ENCODE measurements at places on chromosomes 6 and 20.

GRCh38 chr20:63073738-63074065 is 66.9 kb upstream of the BHLHE23 start:
- no peak for DNase-seq

- no peak for DNase-seq
These were observed 208.6 kb upstream of the RNF217 start for GRCh38 chr6:124753562-124754105.

DNA sequence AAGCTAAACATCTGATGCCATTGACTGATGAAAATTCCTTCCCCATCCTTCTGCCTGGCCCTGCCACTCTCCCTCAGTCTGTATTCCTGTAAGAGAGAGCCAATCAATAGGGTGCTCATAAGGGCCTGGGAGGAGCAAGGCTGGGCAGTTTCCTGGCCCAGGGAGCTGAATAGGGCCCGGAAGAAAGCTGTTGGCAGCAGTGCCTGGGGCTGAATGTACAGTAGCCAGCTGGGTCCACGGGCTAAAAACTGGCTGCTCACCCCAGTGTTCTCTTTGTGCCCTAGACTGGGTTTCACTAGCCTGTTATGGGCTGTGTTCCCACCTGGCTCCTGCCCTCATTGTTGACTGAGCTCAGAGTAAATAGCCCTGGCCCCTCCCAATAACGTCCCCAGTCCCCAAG is 1.7 kb upstream of the WFDC2 start:
- DNase-seq: no peak

DNA sequence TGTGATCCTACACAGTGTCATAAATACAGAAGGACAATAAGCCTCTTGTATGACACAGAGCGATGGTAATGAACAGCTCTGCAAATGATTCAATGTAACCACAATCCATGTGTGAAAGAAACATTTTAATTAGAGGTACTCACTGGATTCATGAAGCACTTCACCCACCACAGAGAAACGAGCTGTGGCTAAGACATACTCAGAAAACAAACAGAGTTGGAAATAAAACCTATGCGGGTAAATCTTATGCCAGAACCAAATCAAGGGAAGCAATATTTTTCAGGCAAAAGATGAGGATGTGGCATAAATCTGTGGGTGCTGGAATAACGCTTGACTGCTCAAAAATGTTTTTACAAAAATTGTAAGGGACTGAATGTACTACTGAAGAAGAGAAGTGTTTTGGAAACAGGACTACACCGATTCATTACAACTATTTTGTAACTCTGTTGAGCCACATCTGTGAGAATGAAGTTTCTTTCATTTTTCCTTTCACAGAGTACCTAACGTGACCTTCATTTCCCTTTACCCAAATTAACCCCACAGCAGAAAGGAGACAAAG is 112.1 kb downstream of the WDR27 start:
- no peak for DNase-seq

DNA sequence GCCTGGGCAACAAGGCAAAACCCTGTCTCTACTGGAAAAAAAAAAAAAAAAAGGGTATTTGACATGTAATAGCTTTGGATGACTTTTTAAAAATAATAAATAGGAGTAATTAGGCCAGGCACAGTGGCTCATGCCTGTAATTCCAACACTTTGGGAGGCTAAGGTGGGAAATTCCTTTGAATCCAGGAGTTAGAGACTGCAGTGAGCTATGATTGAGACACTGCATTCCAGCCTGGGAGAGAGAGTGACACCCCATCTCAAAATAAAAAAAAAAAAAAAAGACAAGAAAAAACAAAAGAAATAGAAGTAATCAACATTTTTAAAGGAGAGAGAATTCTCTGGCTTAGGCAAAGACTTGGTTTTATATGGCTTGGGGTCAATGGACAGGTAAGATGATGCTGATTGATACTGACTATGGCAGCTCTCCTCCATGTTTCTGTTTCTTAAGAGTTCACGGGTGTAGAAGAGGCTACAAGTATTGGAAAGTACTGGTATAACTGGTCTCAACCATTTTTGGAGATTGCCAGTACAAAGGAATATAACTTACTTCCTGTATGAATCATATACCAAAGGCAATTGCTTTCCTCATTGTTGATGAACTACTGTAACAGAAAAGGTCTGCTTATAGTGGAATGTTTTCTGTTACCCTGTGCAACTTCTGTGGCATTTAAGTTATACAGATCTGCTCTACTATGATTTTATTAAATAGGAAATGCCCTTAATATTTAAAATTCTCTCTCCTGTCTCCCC is 10.1 kb downstream of the MAP3K5 start:
- DNase-seq: no peak

DNA sequence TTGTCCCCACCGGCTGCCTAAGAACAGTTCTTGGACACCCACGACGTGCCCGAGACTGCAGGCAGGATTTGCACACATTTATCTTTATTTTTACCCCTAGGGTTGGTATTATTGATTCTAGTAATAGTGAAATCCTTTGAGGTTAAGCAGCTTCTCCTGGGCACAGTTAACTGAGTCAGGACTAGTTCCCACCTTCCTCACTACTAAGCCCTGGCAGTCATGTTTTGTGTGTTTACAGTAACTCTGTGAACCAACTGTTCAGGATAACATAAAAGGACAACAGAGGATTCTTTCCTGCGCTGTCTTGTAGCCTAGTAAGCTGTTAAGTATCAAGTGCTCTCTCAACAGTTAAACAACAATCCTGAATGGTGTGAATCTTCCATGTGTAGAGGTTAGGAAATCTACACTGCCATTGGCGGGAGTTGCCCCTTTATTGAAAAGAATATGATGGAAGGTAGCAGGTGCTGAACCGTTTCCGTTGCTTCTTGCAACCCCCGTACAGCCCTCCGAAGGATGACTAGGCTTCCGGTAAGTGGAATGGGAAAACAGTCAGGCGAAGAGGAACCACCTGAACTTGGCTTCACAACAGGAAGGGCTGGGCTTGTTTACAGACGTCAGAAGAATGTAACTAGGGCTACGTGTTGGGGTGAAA is 979 bp upstream of the SOD2 start:
- no peak for DNase-seq

GRCh38 chr20:61664556-61665320 is 400.9 kb downstream of the TAF4 start:
- no peak for DNase-seq

DNA sequence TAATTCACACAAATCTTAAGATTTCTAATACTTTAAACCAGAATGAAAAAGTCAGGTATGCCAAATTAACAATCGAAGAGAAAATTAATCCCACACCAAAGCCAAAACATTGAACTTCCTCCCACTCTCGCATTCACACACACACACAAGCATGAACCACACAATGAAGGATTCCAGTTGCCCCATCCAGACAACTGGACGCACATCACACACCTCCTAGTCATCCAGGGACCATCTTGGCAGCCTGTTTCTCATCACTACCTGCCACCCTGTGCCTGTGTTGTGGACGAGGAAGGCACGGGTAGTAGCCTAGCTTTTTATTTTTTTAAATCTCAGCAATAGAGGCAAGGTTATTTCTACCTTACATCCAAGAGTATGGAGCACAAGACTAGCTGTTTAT is 15.2 kb downstream of the B4GALT5 start:
- no peak for DNase-seq

DNA sequence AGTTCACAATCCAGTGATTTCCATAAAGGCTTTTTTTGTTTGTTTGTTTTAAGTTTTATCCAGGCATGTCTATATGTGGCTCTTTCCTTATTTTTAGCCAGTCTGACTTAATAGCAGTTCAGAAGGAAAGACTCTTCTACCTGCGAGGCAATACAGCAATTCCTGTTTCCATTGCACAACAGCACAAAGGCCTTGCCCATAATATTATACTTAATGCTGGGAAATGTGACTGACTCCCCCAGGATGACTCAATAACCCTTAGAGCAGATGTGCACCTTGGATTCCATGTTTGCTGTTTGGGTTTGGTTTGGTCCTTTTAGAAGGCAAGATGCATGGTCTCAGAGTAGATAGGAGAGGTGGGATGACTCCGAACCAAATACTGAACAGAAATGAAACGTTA is 184.1 kb downstream of the MTFR2 start:
- no peak for DNase-seq

DNA sequence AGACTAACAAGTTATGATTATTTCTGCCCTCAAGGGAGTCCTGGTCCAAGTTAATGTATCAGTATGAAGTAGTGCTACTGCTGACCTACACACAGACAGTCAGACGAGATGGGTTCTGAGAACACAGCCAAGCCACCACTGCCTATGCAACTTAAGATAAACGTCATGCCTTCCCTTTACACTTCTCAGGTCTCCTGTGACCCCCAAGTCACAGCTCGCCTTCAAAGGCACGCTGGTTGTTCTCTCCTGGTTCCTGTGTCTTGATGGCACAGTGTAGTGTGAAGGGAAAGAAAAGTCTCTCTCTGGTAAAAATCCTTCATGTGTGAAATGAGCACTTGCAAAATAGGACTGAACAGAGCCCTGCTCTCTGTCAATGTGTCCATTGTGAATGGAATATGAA is 377.8 kb downstream of the ADGRB3 start:
- DNase-seq: no peak

DNA sequence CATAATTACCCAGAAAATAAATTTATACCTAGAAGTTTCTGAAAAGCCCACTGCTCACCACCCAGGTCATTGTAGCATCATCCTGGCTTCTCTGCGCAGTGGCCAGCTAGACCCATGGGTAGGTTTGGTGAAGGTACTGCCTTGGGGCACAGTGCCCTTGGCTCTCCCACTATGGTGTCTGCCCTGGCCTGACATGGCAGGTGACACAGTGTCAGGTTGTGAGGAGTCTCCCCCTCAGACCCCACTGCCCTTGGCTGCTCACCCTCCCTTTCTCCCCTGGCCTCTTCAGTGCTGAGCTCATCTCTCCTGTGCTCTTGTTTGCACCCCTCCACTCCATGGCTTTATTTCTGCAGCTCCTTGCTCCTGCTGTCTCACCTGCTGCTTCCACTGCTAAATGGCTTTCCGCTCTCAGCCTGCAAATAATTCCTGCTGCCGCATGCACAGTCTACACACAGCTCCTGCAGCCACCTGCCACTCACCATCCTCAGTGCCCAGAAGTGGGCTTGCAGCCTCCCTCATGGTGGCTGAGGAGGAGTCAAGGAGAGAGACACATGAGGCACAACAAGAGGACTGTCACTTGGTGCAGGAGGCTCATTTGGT is 313.4 kb upstream of the MOCS1 start:
- DNase-seq: no peak

DNA sequence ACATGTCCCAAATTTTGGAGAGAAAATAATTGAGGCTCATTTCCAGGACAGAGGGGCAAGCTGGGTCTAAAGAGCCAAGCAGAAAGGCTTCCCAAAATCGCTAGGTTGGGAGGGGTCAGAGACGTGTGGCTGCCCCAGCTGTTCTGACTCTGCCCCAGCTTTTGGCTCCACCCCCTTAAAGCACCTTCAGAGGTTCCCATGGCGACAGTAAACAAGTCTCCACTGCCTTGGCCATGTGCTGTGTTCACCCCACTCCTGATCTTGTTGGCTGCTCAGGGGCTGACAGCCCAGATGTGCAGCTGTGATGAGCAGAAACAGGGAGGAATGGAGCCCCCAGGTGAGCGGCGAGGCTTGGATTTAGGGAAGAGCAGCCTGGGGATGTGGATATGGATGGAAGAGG is 72.8 kb upstream of the SPTLC3 start:
- DNase-seq: no peak

DNA sequence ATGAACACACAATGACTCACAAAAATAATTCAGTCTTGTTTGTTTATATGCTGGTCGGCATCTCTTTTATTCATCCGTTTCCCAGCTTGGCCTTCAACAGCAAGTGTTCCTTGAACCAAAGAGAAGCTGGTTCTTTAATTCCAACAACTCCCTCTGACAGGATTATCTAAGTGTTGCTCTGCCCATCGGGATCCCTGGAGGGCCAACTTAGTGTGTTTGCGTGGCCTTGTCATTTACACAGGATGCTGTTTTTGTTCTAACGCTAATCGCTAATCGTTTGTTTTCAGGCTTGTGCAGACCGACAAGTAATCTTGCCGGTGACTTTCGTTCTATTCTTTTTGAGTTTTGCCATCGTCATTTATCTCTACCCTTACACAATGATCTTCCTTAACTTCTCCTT is 267.4 kb upstream of the EXOC2 start:
- no peak for DNase-seq

DNA sequence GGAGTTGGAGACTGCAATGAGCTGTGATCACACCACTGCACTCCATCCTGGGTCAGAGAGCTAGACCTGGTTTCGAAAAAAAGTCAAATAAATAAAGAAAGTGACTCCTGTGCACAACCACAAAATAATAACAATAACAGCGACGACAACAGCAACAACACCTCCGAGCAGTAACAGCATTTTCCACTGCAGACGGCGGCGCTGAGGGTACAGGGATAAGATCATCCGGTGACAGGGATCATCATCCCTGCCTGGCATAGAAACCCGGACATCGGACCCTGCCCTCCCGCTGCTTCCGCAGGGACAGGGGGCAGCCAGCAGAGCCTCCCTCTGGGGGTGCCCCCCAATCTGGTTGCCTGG is 11.5 kb downstream of the SRXN1 start:
- no peak for DNase-seq

DNA sequence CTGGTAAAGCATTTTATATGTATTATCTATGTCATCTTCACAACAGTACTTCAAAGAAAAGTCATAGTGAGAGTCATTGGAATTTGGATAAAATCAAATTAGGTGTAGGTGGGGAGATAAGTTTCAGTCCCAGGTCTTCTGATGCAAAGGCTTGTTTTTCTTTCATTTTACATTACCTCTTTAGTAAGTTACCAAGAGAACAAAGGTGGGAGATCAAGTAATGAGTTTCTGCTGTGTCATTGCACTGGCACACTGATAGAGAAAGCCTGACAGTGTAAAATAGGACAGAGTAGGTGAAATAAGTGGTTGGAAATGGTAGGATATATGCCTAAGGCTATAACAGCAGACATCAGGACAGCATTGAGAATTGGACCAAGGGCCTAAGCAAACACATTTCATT is 250.4 kb downstream of the NKAIN2 start:
- no peak for DNase-seq

DNA sequence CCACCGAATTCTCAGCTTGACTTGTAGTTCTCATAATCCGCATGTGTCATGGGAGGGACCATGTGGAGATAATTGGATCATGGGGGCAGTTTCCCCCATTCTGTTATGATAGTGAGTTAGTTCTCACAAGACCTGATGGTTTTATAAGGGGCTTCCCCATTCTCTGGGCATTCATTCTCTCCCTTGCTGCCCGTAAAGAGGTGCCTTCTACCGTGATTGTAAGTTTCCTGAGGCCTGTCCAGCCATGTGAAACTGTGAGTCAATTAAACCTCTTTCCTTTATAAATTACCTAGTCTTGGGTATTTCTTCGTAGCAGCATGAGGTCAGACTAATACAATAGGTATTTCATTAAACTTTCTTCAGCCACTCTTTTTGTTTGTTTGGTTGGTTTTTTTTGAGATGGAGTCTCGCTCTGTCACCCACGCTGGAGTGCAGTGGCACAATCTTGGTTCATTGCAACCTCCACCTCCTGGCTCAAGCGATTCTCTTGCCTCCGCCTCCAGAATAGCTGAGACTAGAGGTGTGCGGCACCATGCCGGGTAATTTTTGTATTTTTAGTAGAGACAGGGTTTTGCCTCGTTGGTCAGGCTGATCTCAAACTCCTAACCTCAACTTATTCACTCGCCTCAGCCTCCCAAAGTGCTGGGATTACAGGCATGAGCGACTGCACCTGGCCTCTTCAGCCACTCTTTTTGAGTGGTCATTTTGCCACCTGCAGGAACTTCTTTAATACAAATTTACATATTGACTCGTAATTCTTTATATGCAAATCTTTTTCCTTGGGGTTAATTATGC is 36.3 kb downstream of the GSTA2 start:
- DNase-seq: no peak
